Activated CD8-positive, alpha-beta T cell treated with anti-CD3 and anti-CD28 coated beads, Interleukin-2, amount 10 ng/mL, durations not matched to agents 7 days and 5 days (primary cell): ENCODE measurements at places on chromosomes 13 and 19. TPM values are rescaled to one million over a fixed set of nuclear protein-coding genes. Genes with fewer than 3 reads are reported as not detected.

ABCC4 gene
- 6.1 TPM for total RNA-seq

IRGC gene
- not detected for total RNA-seq

GRCh38 chr19:14979476-14980255 is at the start of gene SLC1A6:
Gene SLC1A6, minus strand, starts transcription at chr19:14979864. Its CDS starts 6,954 bp downstream, at chr19:14972910.
- no peak for DNase-seq

DNA sequence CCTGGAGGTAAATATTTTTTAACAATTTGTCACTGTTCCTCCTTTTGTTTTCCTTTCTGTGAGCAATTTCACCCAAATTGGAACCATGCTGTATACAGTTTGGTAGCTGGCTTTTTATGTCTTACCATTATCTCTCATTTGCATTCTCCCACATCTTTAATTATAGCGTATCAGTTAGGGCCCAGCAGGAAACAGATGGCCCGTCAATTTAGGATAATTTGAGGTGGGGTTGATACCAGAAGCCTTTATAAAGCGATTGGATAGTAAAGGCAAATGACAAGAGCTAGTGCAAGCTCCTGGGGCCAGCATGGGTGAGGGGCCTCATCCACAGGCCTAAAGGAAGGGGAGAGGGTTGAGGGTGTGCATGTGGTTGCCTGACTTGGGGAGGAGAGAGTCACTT is 3.8 kb upstream of the IFNL4 start:
- no peak for DNase-seq

GRCh38 chr19:49544154-49544553 is 16.4 kb downstream of the RCN3 start:
- no peak for DNase-seq

SLC35E1 gene
- total RNA-seq: 55.6 TPM

DNA sequence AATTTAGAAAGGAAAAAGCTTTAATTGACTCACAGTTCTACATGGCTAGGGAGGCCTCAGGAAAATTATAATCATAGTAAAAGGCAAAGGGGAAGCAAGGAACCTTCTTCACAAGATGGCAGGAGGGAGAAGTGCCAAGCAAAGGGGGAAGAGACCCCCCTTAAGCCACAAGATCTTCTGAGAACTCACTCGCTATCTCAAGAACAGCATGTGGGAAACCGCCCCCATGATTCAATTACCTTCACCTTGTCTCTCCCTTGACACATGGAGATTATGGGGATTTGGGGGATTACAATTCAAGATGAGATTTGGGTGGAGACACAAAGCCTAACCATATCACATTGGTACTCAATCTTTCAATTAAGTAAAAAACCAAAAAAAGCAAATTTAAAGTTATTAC is 1778.7 kb upstream of the MIR17HG start:
- DNase-seq: no peak
